ENCODE measurements at places on chromosomes 11 and 22. TPM values are rescaled to one million over a fixed set of nuclear protein-coding genes. Genes with fewer than 3 reads are reported as not detected.

GRCh38 chr11:46277313-46277621, 195 bp upstream of the CREB3L1 start:
- H3K27ac ChIP-seq: peak overlapping the region; percentile 73
- peaks cover 16% of the 10 kb centered on the region for H3K27me3 ChIP-seq
- H3K36me3 ChIP-seq: no peaks in the 10 kb centered on the region

- no peaks in the 10 kb centered on the region for H3K4me1 ChIP-seq
- no peak overlapping the region for H3K27ac ChIP-seq
- no peak for DNase-seq
- H3K36me3 ChIP-seq: no peaks in the 10 kb centered on the region
Measured at GRCh38 chr11:33944693-33945424, 53.0 kb upstream of the LMO2 start.

DNA sequence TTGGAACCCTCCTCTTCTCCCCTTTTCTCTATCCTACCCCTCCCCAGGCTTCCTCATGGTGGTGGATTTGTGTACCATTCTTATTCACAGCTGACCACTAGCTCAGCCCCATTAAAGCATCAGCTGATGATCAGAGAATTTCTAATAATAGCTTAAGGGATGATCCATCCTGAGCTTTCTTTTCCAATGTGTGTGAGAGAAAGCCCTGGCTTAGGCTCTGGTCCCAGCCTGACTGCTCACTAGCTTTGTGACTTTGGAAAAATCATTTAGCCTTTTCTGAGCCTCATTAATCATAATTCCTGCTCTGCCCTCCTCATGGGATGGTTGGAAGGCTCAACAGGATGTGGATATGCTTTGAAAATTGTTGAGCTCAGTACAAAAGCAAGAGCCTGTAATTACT, 26.3 kb upstream of the CCDC90B start:
- H3K4me3 ChIP-seq: no peak overlapping the region
- H3K4me1 ChIP-seq: no peaks in the 10 kb centered on the region
- no peak for DNase-seq
- H3K27ac ChIP-seq: no peak overlapping the region
- H3K36me3 ChIP-seq: no peaks in the 10 kb centered on the region
- no peaks in the 10 kb centered on the region for H3K27me3 ChIP-seq

- no peak overlapping the region for H3K4me3 ChIP-seq
- no peak for DNase-seq
- H3K27ac ChIP-seq: no peak overlapping the region
- H3K27me3 ChIP-seq: no peaks in the 10 kb centered on the region
- peaks cover 3% of the 10 kb centered on the region for H3K4me1 ChIP-seq
Measured at GRCh38 chr11:131924001-131924400, 553.6 kb downstream of the NTM start.

GRCh38 chr11:107014871-107015270, 3.4 kb downstream of the GUCY1A2 start:
- no peak overlapping the region for H3K4me3 ChIP-seq
- no peaks in the 10 kb centered on the region for H3K36me3 ChIP-seq
- H3K27me3 ChIP-seq: peaks cover 24% of the 10 kb centered on the region
- no peaks in the 10 kb centered on the region for H3K4me1 ChIP-seq
- H3K27ac ChIP-seq: no peak overlapping the region
- no peak for DNase-seq

DNA sequence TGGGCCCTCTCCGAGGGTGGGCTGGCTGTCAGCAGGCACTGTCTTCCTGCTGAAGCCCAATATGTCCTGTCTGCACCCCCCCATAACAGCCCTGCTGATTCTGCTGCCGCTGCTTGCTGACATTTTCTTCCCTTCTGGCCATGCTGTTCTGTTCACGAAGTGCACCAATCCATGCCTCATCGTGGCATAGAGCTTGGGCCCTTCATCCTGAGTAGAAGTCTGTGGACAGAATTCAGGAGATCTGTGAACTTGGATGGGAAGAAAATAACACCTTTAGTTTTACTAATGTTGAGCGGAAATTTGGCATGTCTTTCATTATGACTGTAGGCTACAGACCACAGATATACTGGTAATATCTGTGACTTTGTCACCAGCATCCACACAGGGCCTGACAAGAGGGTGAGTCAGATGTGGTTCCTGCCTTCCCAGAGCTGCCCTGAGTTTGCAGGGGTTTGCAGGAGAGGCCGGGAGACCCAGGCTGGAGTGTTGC, 14.1 kb upstream of the KIAA0930 start:
- H3K27me3 ChIP-seq: no peaks in the 10 kb centered on the region
- H3K27ac ChIP-seq: no peak overlapping the region
- no peak for DNase-seq
- H3K4me3 ChIP-seq: no peak overlapping the region
- no peaks in the 10 kb centered on the region for H3K36me3 ChIP-seq
- no peaks in the 10 kb centered on the region for H3K4me1 ChIP-seq

DNA sequence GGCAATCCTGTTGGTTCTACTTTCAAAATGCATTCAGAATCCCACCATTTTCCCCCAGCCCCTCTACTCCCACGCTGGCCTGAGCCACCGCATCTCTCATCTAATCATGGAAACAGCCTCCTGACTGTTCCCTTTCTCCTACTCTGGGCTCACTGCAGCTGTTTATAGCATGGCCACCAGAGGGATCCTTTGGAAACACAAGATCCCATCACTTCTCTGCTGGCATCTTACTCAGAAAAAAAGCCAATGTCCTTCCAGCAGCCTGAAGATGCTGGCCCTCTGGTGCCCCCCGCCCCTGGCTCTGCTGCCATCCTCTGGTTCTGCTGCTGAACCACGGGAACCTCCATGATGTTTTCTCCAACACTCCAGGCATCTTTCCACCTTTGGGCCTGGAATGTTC, 11.1 kb downstream of the MS4A8 start:
- no peak for DNase-seq
- H3K4me1 ChIP-seq: no peaks in the 10 kb centered on the region
- no peak overlapping the region for H3K4me3 ChIP-seq
- no peaks in the 10 kb centered on the region for H3K27me3 ChIP-seq
- H3K27ac ChIP-seq: no peak overlapping the region
- no peaks in the 10 kb centered on the region for H3K36me3 ChIP-seq

- H3K4me1 ChIP-seq: peaks cover 8% of the 10 kb centered on the region
- no peak for DNase-seq
- H3K27me3 ChIP-seq: no peaks in the 10 kb centered on the region
- H3K36me3 ChIP-seq: no peaks in the 10 kb centered on the region
- H3K27ac ChIP-seq: no peak overlapping the region
- H3K4me3 ChIP-seq: no peak overlapping the region
Measured at GRCh38 chr11:13105237-13105844, 96.2 kb downstream of the RASSF10 start.

GRCh38 chr11:95729462-95729861, 60.1 kb downstream of the FAM76B start:
- no peaks in the 10 kb centered on the region for H3K4me1 ChIP-seq
- no peak overlapping the region for H3K27ac ChIP-seq
- H3K27me3 ChIP-seq: no peaks in the 10 kb centered on the region
- no peak overlapping the region for H3K4me3 ChIP-seq

DNA sequence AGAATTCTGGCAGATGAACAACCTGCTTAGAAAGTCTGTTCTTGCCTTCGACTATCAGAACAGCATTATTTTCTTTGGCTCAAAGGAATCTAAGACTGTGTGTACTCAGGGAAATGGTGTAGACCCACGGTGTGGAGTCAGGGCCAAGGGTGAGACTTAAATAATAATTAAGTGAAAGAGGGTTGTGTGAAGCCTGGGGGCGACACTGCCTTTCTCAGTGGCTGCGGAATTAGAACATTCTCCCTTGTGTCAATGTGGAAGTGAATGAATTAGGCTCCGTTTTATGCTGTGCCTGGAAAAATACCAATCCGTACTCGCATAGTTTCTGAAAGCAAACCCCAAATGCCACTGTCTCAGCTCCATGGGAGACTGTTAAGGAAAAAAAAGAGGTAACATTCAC, 50.7 kb downstream of the NAV2 start:
- no peaks in the 10 kb centered on the region for H3K36me3 ChIP-seq
- no peak overlapping the region for H3K27ac ChIP-seq
- no peaks in the 10 kb centered on the region for H3K27me3 ChIP-seq
- no peak overlapping the region for H3K4me3 ChIP-seq
- peaks cover under 1% of the 10 kb centered on the region for H3K4me1 ChIP-seq

- no peaks in the 10 kb centered on the region for H3K27me3 ChIP-seq
- H3K27ac ChIP-seq: peak overlapping the region; percentile 3
- no peaks in the 10 kb centered on the region for H3K36me3 ChIP-seq
Measured at GRCh38 chr11:121575250-121575962, 122.6 kb upstream of the SORL1-AS1 start.

KRTAP5-9 gene
- total RNA-seq: not detected

CASP1 gene
- 106 TPM for total RNA-seq

OR8D1 gene
- not detected for total RNA-seq

Measured in upper lobe of right lung (tissue), 1 donor.